ENCODE measurements at places on chromosomes 5 and 9. TPM values are rescaled to one million over a fixed set of nuclear protein-coding genes. Genes with fewer than 3 reads are reported as not detected.

The MARCHF11 gene
- total RNA-seq = not detected

The HBEGF gene
- 44.2 TPM for total RNA-seq

The GNPDA1 gene
- total RNA-seq = 27.0 TPM

The SPARC gene
- total RNA-seq = 2,882 TPM

The CDKN2A gene
- 290 TPM for total RNA-seq

The PURA gene
- 16.7 TPM for total RNA-seq
